ENCODE measurements at places on chromosomes 7 and 10. TPM values are rescaled to one million over a fixed set of nuclear protein-coding genes. Genes with fewer than 3 reads are reported as not detected.

VSTM2A gene
- 1.6 TPM for total RNA-seq

LRMDA gene
- 10.6 TPM for total RNA-seq

NDUFB2 gene
- 319 TPM for total RNA-seq

PILRA gene
- total RNA-seq, result 5.2 TPM

MPLKIP gene
- total RNA-seq, result 36.9 TPM

ATOH7 gene
- not detected for total RNA-seq

SCIN gene
- total RNA-seq, result 95.5 TPM

CUEDC2 gene
- 27.8 TPM for total RNA-seq

GSTK1 gene
- 349 TPM for total RNA-seq

NODAL gene
- total RNA-seq, result not detected

FRA10AC1 gene
- 8.3 TPM for total RNA-seq

WNT8B gene
- total RNA-seq, result not detected

DNA sequence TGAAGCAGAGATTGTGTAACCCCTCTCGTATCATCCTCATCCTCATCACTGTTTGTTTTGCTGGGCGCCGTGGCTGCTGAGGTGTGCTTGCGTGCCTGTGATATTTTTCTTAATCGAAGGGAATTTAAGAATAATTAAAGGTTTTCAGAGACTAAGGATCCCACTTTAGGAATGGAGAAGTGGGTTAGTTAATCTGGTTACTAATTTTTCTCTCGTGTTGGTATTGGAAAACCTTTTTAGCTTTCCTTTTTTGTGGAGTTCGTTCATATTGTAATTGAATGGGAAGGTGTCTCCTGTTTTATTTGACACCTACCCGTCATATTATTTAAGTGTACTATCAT lies 1.3 kb downstream of the UBN2 start:
- no peak for DNase-seq

- DNase-seq, result no peak
These were observed 149.1 kb upstream of the ADO start for GRCh38 chr10:62655337-62655994.

DNA sequence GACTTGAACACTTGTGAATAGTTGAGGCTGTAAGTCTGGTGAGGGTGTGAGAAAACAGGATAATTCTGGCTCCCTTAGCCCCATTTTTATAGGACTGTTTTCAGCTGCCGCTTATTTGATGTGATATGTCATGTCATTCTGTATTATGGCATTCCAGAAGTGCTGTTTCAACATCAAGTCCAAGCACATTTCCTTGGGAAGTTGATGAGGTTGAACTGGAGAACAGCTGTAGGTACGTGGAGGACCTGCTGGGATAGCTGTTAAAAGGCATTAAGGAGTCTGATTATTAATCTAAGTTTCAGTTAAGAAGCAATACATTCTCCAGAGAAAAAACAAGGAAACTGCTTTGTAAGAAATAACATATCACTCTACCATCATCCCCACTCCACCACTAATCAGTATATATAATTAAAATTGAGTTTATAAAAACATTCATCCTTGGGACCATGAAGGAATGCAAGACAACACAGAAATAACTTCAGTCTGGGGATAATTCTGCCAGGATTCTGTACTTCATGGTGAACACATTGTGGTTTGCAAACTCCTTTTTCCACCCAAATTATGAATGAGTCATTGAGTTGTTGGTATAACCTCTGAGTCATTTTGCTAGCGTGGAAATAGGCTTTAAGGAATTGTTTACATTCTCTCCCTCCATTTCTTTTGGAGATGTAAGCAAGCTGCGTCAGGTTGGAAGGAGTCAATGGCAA lies 39.9 kb upstream of the TMEM229A start:
- DNase-seq, result no peak

DNA sequence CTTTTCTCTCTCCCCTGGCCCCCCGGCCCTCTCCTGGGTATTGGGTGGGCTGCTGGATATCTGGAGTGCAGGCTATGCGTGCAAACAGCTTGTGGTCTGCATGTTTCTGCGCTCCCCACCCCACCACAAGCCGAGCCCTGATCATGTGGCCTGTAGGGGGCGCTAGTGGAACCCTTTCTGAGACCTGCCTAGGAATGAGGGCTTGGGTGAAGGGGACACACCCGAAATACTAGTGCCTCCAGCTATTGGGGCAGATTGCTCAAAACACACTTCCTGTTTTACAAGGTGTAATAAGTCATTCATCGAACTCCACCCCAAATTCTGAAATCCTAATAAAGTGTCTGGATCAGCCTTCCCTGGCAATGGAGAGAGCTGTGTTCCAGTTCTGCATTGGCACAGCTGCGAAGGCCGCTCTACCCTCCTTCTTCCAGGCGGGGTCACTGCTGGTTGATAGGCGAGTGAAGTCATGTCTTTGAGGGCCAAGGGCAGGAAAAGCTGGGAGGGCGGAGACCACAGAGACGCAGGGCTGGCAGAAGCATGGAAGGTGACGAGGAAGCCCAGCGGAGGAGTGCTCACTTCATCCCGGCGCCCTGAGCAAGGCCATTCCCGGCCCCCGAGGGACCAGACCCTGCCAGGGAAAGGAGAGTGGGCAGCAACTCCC lies 19.8 kb upstream of the PRRT4 start:
- no peak for DNase-seq

- no peak for DNase-seq
These were observed 19.8 kb downstream of the LSMEM1 start for GRCh38 chr7:112500619-112501018.

DNA sequence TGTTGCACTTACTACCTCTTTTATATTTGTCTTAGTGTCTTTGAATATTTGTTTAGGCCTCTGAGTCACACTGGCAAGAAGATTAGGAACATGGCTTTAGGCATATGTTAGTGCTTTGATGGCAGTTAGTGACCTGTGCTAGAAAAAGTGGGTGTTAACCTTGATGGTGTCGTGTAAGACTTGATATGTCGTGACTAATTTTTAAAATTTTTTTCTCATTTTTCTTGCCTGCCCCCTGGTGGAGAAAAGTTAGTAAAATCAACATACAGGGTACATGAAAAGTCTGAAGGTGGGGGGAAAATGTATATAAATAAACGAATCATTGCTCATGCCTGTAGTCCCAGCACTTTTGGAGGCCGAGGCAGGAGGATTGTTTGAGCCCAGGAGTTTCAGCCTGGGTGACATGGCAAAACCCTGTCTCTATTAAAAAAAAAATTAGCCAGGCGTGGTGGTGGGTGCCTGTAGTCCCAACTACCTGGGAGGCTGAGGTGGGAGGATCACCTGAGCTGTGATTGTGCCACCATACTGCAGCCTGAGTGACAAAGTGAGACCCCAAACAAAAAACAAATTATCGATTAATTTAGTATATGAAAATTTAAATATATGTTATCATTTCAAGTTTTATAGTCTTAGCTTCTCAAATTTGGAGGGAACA lies 44.6 kb downstream of the TAX1BP1 start:
- DNase-seq, result no peak

DNA sequence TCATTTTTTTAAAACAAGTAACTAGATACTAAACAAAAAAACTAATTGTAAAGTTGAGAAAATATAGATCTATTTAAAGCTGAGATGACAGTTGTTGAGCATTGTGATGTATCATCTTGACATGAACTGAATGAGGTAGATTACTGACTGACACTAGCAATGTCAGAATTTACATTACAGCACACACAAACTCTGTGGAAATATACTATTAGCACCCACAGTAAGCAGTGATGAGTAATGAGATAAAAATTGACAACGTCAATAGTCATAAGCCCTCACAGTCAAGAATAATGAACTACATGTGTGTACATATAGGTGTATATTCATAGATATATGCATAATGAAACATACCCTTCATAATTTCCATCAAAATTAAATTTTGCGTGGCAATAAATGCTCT lies 368.4 kb downstream of the TFEC start:
- DNase-seq, result no peak

- no peak for DNase-seq
These were observed 321.1 kb upstream of the ZMIZ1 start for GRCh38 chr10:78747401-78748234.

GRCh38 chr7:76057813-76058145 lies 9.9 kb downstream of the MDH2 start:
- DNase-seq, result no peak

DNA sequence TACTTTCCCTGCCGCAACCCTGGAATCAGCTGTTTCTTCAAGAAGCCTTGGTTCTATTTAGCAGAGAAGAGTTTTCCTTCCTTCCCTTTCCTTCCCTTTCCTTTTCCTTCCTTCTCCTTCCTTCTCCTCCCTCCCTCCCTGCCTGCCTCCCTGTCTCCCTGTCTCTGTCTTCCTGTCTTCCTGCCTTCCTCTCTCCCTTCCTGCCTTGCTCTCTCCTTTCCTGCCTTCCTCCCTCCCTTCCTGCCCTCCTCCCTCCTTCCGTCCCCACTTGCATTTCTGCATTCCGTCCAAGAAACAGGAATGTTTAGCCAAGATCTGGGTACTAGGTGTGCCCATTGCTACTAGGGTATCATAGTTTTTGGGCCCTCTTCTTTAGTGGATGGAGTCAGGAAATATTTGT lies 21.9 kb downstream of the SND1 start:
- DNase-seq, result no peak

- DNase-seq, result no peak
These were observed 926 bp upstream of the C10orf71 start for GRCh38 chr10:49297818-49298670.

DNA sequence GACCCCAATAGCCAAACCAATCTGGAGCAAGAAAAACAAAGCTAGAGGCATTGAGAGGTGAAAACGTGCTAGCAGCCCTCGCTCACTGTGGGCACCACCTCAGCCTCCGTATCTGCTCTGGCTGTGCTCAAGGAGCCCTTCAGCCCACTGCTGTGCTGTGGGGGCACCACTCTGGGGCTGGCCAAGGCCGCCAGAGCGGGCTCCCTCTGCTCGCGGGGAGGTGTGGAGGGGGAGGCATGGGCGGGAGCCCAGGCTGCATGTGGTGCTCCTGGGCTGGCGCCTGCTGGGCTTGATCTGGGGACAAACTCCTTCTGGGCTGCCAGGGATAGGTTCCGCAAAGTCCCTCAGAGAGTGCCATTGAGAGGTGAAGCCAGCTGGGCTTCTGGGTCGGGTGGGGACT lies 1002.0 kb downstream of the GATA3 start:
- DNase-seq, result no peak

- no peak for DNase-seq
These were observed 524.8 kb downstream of the GRM8 start for GRCh38 chr7:126727930-126728391.

GRCh38 chr10:45076891-45077290 lies 76.2 kb downstream of the ZNF22 start:
- no peak for DNase-seq

DNA sequence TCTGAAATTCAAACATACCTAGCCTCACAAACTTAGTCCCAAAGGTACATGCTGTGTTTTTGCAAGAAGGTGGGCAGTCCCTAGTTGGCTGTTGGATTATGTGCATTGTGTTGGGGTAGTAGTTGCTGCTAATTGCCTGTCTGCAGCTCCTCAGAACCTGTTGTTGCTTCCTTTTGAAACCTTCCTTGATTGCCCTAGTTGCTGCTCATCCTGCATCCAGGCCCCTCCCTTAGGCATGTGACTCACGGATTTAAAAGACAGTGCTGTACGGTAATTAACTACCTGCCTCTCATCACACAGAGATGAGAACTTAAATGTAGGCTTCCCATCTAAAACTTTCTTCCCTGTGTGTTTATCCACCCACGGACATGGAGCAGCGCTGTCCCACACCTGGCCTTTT lies 67.7 kb downstream of the BMPR1A start:
- no peak for DNase-seq

GRCh38 chr10:10564081-10564794 lies 453.4 kb upstream of the CELF2 start:
- DNase-seq, result no peak

DNA sequence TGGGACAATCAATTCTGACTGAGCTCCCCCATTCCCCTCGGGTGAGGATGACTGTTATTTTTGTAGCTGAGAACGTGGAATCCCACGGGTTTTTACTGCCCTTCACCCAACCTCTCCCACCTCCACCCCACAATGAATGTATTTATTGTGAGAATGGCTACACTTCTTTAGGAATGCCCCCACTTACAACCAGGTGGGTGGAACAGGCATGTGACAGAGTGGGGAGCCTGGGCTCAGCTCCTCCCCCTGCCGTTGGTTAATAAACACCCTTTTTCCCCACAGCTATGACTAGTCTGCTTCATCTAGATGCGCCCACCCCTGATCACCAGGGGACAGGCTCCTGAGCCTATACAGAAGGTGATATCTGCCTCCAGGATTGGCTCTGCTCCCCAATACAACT lies 2.0 kb downstream of the MRPL43 start:
- DNase-seq, result no peak

DNA sequence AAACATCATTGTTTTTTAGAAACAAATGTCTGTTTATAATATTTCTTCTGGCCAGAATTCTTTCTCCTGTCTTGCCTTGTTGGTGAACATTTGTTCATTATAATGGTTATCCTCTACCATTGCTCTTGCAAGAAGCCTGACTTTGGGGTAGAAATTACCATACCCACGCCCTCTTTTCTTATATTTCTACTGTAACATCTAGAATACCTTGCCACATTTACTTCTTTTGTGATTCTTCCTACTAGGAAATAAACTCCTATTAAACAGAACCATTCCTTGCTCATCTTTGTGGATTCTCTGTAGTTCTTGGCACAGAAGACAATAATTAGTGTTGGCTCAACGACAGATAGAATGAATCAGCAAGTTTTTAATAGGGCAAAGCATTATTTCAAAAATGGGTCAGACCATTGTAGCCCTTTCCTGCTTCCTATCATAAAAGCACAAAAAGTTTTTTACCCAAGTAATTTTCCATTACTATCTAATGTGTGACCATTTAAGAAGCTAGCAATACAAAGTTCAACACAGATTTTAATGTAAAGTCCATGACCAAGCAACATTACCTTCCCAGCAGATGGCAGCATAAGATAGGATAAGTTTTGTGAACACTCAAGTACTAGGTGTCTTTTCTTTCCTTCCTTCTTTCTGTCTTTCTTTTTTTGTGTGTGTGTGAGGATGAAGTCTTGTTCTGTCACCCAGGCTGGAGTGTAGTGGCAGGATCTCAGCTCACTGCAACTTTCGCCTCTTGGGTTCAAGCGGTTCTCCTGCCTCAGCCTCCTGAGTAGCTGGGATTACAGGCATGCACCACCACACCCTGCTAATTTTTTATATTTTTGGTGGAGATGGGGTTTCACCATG lies 270.4 kb downstream of the HGF start:
- DNase-seq, result no peak
